ENCODE measurements at places on chromosomes 1 and 21. TPM values are rescaled to one million over a fixed set of nuclear protein-coding genes. Genes with fewer than 3 reads are reported as not detected.

DNA sequence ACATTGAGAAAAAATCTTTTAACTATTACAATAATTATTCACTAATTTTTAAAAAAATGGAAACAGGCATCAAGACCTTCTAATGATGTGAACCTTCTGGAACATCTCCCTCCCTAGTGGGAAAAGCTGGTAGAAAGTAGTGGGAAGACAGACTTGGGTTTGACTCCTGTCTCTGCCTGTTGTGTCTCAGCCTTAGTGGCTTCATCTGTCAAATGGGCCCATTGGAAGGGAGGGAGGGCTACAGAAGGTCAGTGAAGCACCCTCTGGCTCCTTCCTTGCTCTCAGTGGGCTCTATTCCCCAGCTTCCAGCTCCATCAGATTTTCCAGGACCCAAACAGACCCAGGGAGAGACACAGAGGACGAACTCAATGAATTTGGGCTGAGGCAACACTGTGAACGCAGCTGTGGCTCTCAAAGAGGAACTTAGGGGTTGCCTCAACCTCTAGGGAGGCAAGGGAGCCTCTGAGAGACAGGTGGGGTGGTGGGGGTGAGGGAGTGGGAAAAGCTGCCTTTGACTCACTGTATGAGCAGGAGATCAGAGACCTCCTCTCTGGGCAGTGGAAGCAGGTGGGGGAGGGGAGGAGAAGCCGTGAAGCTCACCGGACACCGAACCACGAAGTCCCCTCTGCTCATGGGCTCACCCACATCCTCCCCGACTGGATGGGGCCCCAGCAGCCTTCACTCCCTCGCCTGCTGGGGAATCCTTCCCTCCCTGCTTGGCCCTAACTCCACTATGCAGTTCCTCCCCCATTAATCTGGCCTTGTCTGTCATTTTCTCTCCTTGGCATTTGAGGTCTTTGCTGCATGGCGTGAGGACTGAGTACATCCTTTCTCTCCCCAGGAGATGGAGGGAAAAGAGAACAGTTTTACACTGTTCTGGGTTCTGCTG lies 4.5 kb downstream of the CNR2 start:
- no peaks in the 10 kb centered on the region for H3K36me3 ChIP-seq
- peaks cover 54% of the 10 kb centered on the region for H3K4me1 ChIP-seq
- peak overlapping the region; percentile 82 for H3K27ac ChIP-seq
- no peaks in the 10 kb centered on the region for H3K27me3 ChIP-seq
- no peak for DNase-seq

DNA sequence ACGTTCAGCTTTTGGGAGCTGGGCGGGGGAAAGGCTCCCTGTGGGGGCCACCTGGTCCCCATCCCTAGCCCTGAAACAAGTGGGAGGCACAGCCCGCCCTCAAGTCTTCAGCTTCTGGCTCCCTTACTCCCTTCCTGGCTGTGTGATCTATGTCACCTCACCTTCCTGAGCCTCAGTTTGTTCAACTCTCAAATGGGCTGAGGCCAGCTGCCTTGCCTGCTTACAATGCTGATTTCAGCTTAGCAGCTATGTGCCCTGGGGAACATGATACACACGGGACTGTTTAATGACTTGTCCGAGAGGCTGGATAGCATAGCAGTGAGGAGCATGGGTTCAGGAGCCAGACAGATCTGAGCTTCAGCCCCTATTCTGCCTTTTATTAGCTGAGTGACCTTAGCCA lies 19.3 kb downstream of the GRHL3 start:
- H3K27me3 ChIP-seq = peaks cover 2% of the 10 kb centered on the region
- H3K4me1 ChIP-seq = peaks cover 4% of the 10 kb centered on the region
- no peaks in the 10 kb centered on the region for H3K36me3 ChIP-seq
- no peak for DNase-seq
- no peak overlapping the region for H3K27ac ChIP-seq

DNA sequence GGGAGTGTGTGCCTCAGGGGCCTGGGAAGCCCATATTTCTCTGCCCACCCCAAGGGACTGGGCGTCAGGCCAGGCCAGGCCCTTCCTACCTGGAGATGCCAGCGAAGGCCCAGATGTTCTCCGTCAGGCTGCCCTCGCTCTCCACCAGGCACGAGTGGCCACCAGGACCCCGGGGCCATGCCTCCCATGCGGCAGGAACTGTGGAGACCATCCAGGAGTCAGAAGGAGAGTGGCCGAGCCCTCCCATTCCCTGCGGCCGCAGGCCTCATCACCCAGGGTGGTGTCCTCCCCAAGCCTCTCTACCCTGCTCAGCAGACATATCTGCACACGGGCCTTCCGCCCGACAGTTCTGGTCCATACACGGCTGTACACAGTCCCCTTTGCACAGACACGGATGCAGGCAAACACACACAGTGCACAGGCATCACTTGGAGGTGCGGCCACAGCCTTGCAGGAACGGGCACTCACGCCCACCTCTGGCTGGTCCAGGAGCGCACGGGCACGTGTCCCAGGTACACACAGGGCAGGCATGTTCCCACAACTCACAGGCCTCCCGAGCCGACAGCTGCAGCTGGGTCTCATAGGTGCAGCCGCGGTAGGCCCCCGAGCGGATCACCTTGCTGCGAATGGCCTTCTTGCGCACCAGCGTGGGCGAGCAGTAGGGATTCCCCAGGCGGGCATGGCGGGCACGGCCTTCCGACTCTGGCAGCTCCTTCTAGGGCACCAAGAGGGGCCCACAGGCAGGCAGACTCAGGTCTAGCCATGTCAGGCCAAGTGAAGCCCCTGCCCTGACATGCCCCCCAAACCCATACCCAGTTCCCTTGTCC lies 5.9 kb upstream of the KIF17 start:
- H3K27me3 ChIP-seq = peaks cover 25% of the 10 kb centered on the region
- DNase-seq = no peak
- no peak overlapping the region for H3K4me3 ChIP-seq
- H3K27ac ChIP-seq = no peak overlapping the region
- H3K36me3 ChIP-seq = no peaks in the 10 kb centered on the region
- H3K4me1 ChIP-seq = peaks cover under 1% of the 10 kb centered on the region

DNA sequence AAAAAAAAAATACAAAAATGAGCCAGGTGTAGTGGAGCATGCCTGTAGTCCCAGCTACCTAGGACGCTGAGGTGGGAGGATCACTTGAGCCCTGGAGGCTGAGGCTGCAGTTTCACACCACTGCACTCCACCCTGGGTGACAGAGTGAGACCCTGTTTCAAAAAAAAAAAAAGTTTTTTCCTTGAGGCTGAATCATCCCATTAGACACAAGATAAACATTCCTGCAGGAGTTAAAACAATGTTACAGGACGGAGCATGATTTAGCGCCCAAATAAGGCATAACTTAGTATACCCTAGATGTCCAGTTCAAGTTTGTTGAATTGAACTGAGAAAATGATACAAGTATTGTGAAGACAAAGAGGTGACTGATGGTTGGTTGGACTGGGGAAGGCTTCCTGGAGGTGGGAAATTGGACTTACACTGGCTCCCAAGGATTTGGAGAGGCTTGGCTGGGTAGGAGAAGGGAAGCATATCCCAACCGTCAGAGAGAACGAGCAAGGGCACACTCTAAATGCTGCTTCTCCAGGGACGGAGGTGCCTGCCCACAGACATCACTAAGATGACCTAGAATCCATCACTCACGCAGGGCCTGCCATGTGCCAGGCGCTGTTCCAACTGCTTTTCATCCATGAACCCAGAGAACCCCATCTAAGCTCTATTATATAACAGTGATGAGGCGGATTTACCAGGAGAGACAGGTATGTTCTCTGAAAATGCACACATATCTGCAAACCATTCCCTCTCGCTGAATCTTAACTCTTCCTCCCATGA lies 610.6 kb downstream of the KIF26B start:
- H3K4me1 ChIP-seq = no peaks in the 10 kb centered on the region
- DNase-seq = no peak
- peaks cover 18% of the 10 kb centered on the region for H3K36me3 ChIP-seq
- H3K27me3 ChIP-seq = no peaks in the 10 kb centered on the region
- no peak overlapping the region for H3K27ac ChIP-seq

- H3K4me1 ChIP-seq = no peaks in the 10 kb centered on the region
- peaks cover 22% of the 10 kb centered on the region for H3K27me3 ChIP-seq
- H3K4me3 ChIP-seq = no peak overlapping the region
- DNase-seq = no peak
- H3K27ac ChIP-seq = no peak overlapping the region
- H3K36me3 ChIP-seq = no peaks in the 10 kb centered on the region
These were observed 1.0 kb upstream of the DIRAS3 start for GRCh38 chr1:68051475-68051874.

DNA sequence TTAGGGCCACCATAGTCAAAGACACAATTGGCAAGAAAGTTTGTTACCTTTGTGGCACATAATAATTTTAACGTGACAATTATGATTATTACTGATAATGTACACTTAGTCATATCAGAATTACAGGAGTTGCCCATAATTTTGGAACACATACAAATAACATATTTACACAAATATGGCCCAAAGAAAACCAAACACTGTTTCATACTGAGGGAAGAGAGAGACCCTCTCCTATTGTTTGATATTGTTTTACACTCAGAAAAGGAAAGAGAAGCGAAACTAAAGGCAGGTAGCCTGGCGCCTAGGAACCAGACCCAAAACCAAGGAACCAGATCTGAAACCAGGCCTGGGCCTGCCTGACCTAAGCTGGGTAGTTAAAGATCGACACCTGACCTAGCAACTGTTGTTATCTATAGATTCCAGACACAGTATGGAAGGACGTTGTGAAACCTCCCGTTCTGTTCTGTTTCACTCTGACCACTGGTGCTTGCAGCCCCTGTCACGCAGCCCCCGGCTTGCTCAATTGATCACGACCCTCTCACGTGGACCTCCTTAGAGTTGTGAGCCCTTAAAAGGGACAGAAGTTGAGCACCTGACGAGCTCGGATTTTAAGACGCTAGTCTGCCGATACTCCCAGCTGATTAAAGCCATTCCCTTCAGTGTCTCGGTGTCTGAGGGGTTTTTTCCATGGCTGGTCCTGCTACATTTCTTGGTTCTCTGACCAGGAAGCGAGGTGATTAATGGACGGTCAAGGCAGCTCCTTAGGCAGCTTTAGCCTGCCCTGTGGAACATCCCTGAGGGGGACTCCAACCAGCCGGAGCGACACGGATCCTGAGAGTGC lies 27.9 kb downstream of the C1orf115 start:
- H3K36me3 ChIP-seq = peaks cover 2% of the 10 kb centered on the region
- H3K27ac ChIP-seq = no peak overlapping the region
- H3K4me3 ChIP-seq = no peak overlapping the region
- H3K4me1 ChIP-seq = no peaks in the 10 kb centered on the region
- no peak for DNase-seq
- peaks cover 34% of the 10 kb centered on the region for H3K27me3 ChIP-seq

DNA sequence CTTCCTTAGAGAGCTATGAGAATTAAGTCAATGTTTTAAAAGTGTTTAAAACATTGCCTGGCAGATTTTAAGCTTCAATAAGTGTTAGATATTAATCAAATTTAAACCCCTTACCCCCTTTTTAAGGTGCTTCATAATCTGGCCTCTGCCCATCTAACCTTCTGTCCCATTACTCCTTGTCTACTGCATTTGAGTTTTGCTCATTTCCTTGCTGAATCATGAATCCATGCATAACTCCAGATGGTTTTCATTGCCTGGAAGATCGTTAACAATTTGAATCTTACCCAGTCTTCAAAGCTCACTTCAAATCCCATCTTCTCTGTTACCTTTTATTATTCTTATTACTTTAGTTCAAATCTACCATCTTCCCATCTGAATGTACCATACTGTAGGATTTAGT lies 4.6 kb downstream of the HJV start:
- DNase-seq = no peak
- no peak overlapping the region for H3K4me3 ChIP-seq
- peaks cover 42% of the 10 kb centered on the region for H3K27me3 ChIP-seq
- peaks cover 16% of the 10 kb centered on the region for H3K4me1 ChIP-seq
- H3K36me3 ChIP-seq = no peaks in the 10 kb centered on the region

- no peak overlapping the region for H3K27ac ChIP-seq
- H3K4me1 ChIP-seq = no peaks in the 10 kb centered on the region
- H3K27me3 ChIP-seq = peaks cover 15% of the 10 kb centered on the region
- no peak for DNase-seq
- no peak overlapping the region for H3K4me3 ChIP-seq
These were observed 71.0 kb upstream of the LRRC53 start for GRCh38 chr1:74583397-74583796.

DNA sequence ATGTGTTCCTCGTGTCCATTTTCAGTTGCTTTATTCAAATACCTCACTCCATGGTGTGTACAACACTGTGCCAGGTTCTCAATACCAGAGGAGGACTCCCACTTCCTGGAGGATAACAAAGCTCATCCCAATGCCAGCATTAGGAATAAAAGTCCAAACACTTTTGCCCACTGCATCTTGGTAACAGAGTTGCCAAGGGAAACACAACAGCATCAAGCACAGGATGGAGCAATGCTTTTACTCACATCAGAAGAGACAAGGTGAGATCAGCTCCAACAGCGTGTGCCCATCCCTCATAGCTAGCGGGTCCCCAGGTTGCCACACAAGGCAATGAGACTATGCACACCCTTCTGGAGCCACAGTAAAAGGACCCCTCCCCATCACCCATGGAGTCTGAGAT lies 2.9 kb downstream of the KRTAP20-4 start:
- no peak overlapping the region for H3K4me3 ChIP-seq
- peaks cover 1% of the 10 kb centered on the region for H3K27me3 ChIP-seq
- H3K36me3 ChIP-seq = no peaks in the 10 kb centered on the region
- DNase-seq = no peak
- no peak overlapping the region for H3K27ac ChIP-seq
- no peaks in the 10 kb centered on the region for H3K4me1 ChIP-seq

GRCh38 chr1:82319546-82319945 lies 518.8 kb downstream of the ADGRL2 start:
- H3K36me3 ChIP-seq = no peaks in the 10 kb centered on the region
- no peak overlapping the region for H3K27ac ChIP-seq
- H3K4me3 ChIP-seq = no peak overlapping the region
- H3K27me3 ChIP-seq = no peaks in the 10 kb centered on the region
- H3K4me1 ChIP-seq = no peaks in the 10 kb centered on the region

GRCh38 chr1:169312084-169312954 lies 55.3 kb downstream of the NME7 start:
- peak; percentile 5 for DNase-seq
- no peak overlapping the region for H3K4me3 ChIP-seq
- peaks cover 20% of the 10 kb centered on the region for H3K36me3 ChIP-seq
- H3K27me3 ChIP-seq = no peaks in the 10 kb centered on the region

GRCh38 chr1:166900987-166901386 lies 24.9 kb upstream of the TADA1 start:
- H3K4me3 ChIP-seq = no peak overlapping the region
- H3K4me1 ChIP-seq = no peaks in the 10 kb centered on the region
- H3K27me3 ChIP-seq = peaks cover 11% of the 10 kb centered on the region
- no peak overlapping the region for H3K27ac ChIP-seq
- DNase-seq = no peak
- H3K36me3 ChIP-seq = peaks cover 16% of the 10 kb centered on the region

GRCh38 chr1:45938029-45938428 lies 134.6 kb downstream of the MAST2 start:
- no peak overlapping the region for H3K27ac ChIP-seq
- no peak overlapping the region for H3K4me3 ChIP-seq

Gene PRRX1
- total RNA-seq = not detected

Gene PTGFR
- total RNA-seq = not detected

Gene DTL
- total RNA-seq = 0.19 TPM

Gene C1orf94
- total RNA-seq = not detected

Gene OVAAL
- not detected for total RNA-seq

Gene OR2L5
- total RNA-seq = 0.19 TPM

Gene LHX4
- total RNA-seq = not detected

Gene EYA3
- total RNA-seq = 18.5 TPM

Gene PLPPR4
- not detected for total RNA-seq

Gene PTPRU
- total RNA-seq = not detected

Gene IL19
- not detected for total RNA-seq
